ENCODE measurements at places on chromosomes 3 and 15. TPM values are rescaled to one million over a fixed set of nuclear protein-coding genes. Genes with fewer than 3 reads are reported as not detected.

- DNase-seq = peak; percentile 84
These were observed 56.1 kb downstream of the CACNA2D2 start for GRCh38 chr3:50447290-50447840.

- DNase-seq = no peak
These were observed 61.3 kb downstream of the LRRC3B start for GRCh38 chr3:26683902-26684301.

DNA sequence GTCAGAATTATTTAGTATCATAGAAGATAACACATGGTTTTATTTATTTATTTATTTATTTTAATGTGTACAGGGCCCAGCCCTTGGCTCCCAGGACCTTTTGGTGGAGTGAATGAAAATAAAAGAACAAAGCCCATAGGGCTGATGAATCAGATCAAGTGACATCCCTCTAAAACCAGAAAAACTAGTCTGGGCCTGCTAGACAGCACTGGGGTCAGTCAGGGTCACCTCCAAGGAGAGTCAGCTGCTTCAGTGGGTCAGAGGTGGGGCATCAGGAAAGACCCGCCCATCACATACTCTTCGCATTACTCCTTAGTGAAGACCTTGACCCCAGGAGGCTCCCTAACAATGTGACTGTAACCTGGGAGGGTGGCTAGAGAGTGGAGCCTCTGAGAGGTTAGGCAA, 12.8 kb downstream of the PPCDC start:
- peak; percentile 54 for DNase-seq

DNA sequence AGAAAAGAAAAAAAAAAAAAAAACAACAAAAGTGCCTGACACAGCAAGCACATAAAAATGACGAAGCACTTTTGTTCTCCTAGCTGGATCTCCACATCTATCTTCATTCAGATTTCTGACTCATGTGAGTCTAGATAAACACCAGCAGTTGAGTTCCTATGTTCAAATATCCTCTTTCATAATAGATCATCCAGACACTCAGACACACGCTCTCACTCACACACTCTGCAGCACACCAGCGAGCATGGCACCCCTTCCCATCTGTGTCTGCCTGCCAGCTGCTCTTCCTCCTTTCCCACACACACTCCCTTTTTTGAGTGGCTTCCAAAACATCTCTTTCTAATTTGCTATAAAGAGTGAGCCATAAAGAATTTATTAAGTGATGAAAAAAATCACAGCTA, 19.8 kb upstream of the CELF6 start:
- DNase-seq = peak; percentile 30

DNA sequence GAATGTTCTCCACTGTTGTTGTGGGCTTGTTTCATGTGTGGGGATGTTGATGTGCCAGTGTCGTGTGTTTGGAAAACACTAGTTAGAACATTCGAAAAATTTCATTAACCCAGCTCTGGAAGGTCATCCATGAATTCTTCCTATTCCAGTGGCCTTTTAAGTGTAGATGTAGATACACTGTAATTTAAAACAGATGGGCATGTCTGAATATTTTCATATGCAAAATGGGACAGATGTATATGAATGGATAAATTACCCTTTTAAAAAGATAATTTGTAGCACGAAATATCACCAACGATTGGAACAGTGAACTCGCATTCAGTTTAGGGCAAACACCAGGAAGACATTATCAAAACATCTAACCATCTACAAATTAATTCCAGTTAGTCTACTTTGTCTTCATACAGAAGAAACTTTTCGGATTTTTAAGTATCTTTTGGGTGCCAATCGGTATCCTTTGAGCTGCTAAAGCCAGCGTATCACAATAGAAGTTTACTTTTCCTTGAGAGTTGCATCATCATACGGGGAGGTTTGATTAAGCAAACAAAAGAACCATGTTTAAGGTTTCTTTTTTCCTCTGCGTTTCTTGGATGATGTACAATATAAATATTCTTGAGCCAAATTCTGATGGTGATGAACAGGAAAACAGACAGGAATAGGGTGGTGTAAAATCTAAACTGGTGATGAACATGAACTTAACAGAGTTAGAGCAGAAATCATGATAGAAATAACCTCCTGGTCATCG, 528.1 kb downstream of the FOXP1 start:
- no peak for DNase-seq

Gene SIDT1
- 3.7 TPM for total RNA-seq

Gene PLOD2
- 6.8 TPM for total RNA-seq
